ENCODE measurements at places on chromosomes 11 and 22.

DNA sequence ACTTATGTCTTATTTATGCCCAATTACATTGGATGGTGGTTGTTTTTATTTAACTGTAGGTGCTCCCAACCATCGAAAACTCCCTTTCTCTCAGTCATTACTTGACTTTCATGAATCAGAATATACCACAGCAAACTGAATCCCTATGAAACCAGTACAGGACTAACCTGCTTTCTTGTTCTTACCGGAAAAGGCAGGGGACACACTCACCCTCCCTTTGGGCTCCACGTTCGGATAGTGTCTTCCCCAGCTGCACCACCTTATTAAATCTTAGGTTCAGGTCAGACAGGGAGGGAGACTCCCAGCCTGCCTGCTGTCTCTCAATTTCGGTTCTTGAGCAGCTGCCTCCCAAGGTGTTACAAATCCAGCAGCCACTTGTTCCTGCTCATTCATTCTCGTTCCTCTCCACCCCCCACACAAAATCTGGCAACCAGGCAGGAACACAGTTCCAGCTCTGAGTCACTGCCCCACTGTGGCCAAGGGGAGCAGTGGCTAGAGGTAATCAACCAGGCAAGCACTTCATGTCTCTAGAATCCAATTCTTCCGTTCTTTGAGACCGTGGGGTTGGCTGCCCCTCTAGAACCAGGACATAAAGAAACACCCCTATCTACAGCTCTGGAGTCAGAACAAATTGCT is 133.0 kb downstream of the PLEKHA7 start:
- no peak for DNase-seq

- no peak for DNase-seq
These were observed 109.8 kb downstream of the WNT11 start for GRCh38 chr11:76096552-76096951.

DNA sequence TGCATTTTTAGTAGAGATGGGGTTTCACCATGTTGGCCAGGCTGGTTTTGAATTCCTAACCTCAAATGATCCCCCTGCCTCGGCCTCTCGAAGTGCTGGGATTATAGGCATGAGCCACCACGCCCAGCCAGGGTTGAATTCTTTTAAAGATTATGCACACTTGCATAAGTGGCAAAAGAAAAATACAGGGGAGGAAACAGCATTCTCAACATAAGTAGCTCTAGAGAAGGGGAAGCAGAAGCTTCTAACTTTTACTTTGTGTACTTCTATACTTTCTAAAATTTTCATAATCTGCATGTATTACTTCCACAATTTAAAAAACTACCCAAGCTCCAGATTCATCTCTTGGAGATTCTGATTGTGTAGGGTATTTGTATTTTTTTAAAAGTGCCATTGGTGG is 108.0 kb downstream of the SLC1A2 start:
- DNase-seq = no peak

- DNase-seq = no peak
These were observed 26.4 kb downstream of the OR52K1 start for GRCh38 chr11:4508886-4509285.

GRCh38 chr22:21697880-21698279 is 32.1 kb downstream of the PPIL2 start:
- no peak for DNase-seq

GRCh38 chr11:20963596-20963995 is 294.2 kb downstream of the NELL1 start:
- DNase-seq = no peak

- peak; percentile 84 for DNase-seq
These were observed 10.4 kb upstream of the SLCO2B1 start for GRCh38 chr11:75140269-75141138.

GRCh38 chr22:42655693-42656092 is 6.5 kb upstream of the CYB5R3 start:
- DNase-seq = no peak

GRCh38 chr11:67056267-67057204 is at the start of gene RHOD:
RHOD (plus strand) TSS chr11:67056847; CDS start chr11:67056903, 56 bp downstream.
- peak; percentile 53 for DNase-seq

Measured in activated CD4-positive, alpha-beta memory T cell treated with anti-CD3 and anti-CD28 coated beads for 36 hours (primary cell).